ENCODE measurements at places on chromosomes 1 and 21.

DNA sequence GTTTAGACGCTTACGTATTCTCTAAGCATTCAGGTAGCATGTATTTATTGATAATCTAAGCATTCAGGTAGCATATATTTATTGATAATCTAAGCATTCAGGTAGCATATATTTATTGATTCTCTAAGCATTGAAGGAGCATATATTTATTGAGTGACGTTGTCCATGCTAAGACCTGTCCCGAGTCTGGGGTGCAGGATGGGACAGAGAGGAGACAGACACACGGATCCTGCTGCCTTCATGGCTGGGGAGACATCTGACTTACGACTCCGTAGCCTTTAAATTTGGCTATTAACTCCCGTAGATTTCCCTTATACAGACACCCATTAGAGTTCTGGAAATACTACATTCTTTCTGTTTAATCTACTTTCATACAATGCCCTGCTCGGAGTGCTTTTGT lies 982 bp downstream of the SCCPDH start:
- no peak for DNase-seq

- DNase-seq: no peak
These were observed 269.0 kb upstream of the USP24 start for GRCh38 chr1:55484173-55484572.

DNA sequence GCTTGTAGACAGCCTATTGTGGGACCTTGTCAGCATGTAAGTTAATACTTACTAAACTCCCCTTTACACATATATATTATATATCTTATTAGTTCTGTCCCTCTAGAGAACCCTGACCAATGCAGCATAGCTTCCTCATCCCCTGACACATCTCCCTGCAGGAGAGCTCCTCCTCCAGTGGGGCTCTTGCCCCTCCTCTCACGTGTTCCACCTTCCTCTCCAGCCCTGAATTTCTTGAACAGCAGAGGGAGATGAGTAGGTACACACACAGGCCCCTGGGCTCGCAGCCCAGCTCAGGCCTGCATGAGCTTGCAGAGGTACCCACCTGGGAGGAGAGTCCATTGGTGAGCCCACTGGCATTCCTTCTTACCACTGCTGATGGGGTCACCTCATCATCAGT lies 27.3 kb upstream of the GOLT1A start:
- DNase-seq: no peak

- no peak for DNase-seq
These were observed 40.8 kb downstream of the CBS start for GRCh38 chr21:43034826-43035225.

- no peak for DNase-seq
These were observed 33.6 kb downstream of the RGS21 start for GRCh38 chr1:192350356-192350755.

DNA sequence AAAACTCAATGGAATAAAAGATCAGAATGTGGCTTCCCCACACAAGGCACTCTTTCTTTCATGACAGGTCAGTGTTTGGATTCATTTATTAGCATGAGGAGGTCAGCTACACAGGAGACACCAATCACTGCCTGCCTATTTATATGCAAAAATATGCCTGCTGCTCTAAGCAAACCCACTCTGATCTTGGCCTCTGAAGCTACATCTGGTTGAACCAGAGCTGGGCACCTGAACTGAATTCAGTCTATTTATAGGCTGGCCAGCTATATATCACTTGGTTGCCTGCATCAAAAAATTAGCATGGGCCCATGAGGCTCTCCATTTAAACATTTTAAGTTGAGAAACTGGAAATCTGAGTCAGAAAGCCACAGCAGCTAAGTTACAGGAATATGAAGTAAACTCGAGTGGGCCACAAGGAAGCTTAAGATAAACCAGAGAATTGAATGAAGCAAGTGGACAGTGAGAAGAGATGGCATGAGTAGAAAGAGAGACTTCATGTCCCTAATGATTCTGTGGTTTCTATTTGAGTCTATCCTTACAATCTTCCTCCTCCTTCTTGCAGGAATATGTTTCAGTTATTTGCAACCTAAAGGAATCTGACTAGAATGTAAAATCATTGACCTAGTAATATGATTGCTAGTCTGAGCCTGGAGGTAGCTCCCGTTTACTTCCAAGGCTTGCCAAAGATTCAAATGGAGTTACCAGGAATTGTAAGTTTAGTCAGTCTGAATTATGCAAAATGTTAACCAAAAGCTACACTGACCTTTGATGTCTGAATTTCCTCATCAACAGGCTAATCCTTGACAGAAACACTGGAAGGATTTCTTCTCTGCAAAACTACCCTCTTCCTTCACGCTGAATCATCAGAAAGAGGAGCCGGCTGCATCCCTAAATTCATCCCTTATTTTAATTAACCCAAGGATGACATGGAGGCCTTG lies 17.7 kb downstream of the DDAH1 start:
- DNase-seq: no peak

GRCh38 chr1:19439464-19440171 lies 45.7 kb downstream of the CAPZB start:
- DNase-seq: peak; percentile 53

DNA sequence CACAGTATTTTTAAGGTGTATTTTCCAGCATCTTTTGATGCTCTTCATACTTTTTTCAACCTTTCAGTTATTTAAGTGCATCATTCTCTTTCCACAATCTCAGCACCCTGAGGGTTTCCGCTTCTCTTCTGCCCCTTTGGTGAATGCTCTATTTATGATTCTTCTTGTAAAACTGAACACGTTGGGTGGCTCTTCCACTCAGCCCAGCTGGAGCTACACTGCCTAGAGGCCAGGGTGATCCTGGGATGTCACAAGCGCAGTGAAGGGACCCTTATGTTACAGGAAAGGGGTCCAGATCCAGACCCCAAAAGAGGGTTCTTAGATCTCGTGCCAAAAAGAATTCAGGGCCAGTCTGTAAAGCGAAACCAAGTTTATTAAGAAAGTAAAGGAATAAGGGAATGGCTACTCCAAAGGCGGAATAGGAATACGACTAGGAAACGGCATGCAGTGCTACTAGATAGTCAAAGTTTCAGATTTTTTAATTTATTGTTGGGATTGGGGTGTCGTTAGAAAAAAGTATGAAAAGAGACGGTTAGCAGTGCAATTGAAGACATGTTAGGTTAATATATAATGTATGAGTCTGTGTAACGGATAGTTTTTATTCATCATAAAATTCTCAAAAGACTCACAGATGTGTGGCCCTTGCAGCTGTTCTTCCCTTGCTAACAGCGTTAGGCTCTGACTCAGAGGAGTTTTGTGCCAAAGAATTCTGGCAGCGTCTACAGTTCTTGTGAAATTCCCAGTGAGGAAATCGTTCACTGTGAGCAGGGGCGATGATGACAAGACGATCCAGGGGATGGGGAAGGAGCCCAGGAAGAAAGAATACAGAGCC lies 14.4 kb upstream of the ERVH48-1 start:
- DNase-seq: peak; percentile 73

DNA sequence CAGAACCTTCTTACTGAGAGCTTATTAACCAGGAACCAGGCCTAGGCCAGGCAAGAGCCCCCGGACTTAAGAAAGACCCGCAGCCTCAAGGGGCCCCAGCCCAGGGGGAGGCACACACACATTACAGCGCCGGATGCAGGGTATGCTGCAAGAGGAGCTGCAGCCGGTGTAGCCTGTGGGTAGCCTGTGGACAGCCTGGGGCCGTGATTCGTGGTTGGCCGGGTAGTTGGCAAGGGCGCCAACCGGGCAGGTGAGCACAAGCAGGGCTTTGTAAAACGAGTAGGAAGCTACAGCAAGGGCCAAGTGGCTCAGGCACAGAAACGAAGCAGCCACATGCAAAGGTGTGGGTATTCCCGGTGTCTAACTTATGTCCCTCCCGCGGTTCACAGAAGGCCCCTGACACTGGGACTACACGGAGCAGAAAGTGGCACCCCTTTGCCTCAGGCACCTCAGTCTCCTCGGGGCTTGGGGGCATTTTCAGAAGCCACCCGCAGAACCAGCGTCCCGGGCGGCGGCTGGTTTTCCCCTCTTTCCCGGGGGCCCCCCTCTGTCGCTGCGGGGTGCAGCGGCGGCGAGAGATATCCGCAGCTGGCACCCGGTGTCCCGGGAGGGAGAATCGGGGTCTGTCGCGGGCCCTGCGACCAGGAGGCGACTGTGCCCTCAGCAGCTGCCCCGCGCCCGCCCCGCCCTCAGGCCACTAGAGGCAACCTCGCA lies 40.8 kb downstream of the KIAA1614 start:
- DNase-seq: peak; percentile 70

Data from stomach (tissue), 19 donors.